ENCODE measurements at places on chromosomes 5 and 9.

DNA sequence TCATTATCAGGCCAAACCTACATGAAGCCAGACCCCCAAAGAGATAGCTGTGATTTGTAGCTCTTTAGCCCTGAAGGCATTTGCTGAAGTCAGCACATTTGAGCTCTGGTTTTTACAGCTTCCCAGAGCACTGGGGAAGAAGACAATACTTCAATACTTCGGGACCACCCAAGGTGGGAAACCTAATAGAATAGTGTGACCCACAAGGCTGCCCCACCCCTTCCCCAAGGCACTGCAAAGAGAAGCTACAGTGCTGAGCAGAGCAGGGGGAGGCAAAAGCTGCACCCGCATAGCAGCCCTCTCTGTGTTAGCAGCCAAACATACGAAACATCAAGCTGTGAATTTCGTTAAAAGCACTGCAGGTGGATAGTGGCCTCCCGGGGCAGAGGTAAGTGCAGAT is 87.3 kb downstream of the HSD17B3 start:
- no peak for DNase-seq

- DNase-seq: no peak
Measured at GRCh38 chr5:84487963-84488362, 103.3 kb upstream of the EDIL3 start.

DNA sequence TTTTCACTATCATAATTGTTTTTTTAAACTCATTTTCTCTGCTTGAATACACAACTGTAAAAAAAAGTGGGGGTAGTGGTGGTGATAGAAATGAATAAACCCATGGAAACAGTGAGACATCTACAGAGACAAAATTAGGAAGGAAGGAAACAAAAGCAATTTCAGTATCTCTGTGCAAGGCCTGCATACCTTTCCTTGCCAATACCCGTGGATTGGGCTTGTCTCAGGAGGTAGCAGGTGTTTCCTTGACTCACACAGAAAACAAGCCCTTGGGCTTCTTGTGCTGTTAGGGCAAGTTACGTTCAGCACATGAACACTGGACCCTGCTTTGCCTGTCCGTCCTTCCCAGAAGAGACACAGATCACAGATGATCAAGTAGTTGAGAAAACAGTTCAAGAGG is 372.2 kb downstream of the ZSWIM6 start:
- no peak for DNase-seq

DNA sequence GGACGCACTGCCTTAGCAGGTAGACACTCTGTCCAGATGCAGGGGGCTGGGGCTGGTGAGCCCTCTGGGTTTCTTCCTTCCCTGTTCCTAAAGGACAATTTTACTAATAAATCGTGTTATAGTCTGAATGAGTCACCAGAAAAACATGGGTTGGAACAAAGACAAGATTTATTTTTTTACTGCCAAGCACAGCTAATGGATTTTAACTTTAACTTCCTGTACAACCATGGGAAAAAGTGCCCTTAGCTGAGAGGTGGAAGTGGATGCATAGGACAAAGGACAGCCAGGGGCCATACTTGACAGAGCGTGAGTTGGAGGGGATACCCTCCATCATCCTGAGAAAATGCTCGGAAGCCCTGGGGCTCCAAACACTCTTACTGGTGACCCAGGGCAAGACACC is 300.7 kb downstream of the MSX2 start:
- no peak for DNase-seq

DNA sequence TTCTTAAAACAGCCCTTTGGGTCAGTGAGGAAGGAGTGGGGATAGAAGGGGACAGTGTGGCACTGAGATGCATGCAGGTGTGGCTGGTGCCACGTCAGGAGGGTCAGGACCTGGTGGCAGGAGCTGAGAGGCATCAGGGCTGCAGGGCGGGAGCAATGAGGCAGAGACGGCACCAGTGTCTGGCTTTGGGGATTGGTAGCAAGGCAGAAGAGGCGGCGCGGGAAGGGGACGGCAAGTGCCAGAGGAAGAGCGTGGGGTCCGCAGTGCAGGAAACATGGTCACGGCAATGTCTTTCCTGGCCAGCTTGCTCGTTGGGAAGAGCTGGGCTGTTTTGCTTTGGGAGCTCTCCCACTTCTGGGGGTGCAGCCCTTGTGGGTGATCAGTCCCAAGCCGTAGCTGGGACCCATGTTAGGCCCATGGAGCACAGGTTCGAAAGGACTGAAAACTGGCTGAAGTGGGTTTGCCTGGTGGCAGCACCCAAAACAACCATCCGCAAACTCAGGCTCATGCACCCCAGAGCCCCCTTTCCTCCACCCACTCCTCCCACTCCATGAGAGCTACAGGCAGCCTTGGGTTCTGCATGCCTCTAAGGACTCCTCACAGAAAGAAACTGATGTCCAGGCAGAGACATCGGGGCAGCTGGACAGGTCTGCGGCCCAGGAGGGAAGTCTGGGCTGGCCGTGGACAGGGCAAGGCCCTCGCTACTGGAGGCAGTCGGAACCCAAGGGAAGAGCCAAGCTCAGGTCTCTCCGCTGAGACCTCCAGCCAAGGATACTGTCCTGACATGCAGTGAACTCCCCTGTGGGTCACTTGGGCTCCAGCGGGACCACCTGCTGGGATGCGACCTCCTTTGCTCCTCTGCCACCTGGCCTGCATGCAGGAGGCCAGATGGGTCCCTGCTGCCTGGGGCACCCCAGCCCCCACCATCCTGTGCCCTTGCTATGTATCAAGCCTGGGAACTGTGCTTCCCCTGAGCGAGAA is 104.4 kb downstream of the ZNF354C start:
- DNase-seq: no peak

All from stimulated activated CD4-positive, alpha-beta T cell treated with anti-CD3 and anti-CD28 coated beads, Interleukin-4, amount 100 ng/mL, for 1 hour (primary cell).